Islet precursor cell (in vitro differentiated cells): ENCODE measurements at places on chromosomes 5 and 9.

DNA sequence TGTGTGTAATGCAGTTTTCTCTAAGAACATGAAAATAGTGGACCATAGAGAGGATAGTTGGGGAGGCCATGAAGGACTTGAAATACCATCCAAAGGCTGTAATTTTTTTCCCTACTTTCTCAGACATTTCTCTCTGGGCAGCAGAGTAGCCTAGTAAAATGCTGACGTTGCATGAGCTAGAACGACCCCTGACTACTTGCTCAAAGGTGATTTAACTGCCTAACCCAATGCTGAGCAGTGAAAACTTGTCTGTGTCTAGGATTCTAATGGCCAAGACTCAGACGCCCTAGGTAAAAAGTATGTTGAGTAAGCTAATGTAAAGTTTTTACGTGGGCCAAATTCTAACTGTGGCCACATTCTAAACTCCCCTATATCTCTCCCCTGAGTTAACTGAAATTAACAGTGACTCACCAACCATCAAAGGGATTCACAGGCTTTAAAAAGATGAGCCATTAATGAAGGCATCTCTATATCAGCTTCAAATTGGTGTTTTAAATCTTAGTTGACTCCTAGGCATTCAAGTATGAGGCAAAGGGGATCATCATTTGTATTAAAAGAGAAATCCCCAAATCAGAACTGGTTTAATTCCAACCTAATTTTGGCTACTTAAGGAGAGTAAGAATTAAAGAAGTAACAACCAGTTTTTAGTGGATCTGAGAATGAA, 121.0 kb upstream of the GAS1 start:
- DNase-seq: peak; percentile 67

- no peak for DNase-seq
Measured at GRCh38 chr9:94010980-94011533, 55.9 kb upstream of the BARX1 start.

DNA sequence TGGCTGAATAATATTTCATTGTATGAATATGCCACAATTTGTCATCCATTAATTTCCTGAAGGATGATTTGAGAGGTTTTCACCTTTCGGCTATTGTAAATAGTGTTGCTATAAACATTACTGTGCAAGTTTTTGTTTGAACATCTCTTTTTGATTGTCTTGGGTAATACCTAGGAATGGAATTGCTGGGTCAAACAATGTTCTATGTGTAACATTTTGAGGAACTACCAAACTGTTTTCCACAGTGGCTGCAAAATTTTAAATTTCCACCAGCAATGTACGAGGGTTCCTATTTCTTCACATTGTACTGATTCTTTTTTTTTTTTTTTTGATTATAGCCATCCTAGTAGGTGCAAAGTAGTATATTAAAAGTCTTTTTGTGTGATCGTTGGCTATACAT, 63.8 kb upstream of the ANKH start:
- DNase-seq: no peak

DNA sequence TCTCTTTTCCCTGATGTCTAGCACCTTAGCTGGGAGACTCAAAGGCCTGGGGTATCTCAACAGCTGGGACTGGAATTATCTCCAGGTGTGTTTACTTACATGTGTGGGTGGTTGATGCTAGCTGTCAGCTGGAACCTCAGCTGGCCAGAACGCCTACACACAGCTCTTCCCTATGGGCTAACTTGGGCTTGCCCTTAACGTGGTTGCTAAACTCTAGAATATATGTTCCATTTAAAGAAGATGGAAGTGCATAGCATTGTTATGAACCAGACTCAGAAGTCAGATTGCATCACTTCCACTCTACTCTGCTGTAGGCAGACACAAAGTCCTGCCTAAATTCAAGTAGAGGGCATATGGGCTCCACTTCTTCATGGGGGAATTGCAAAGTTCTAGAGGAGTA, 29.3 kb downstream of the SGCD start:
- no peak for DNase-seq

DNA sequence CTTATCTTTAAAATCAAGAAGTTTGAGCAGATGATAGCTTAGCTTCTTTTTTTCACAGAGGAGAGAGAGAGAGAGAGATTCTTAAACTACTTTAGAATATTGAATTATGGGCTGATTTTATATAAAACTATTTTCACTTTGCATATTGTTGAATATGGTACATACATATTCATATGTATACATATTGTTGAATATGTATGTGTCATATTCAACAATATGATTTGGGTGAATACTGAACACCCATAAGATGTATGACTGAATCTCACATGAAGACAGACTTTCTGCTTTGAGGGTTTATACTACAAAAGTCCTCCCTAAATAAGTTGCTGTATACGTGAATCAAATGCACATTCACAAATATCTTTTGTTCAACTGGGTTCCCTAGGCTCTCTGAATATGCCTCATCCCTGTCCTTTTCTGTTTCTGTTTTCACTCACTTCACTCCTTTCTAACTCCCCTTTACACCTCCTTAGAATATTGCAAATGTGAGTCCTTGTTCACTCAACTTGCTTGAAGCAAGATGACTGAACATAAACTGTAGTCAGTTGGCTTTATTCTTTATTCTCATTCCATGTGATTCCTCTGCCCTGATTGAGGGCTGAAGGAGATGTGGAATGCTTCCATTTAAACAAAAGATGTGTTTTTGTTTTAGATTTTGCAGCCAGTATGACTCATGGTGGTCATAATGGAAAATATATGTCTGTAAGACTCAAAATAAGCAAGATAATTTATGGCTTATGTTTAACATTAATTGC, 225.4 kb upstream of the DAB2 start:
- no peak for DNase-seq

DNA sequence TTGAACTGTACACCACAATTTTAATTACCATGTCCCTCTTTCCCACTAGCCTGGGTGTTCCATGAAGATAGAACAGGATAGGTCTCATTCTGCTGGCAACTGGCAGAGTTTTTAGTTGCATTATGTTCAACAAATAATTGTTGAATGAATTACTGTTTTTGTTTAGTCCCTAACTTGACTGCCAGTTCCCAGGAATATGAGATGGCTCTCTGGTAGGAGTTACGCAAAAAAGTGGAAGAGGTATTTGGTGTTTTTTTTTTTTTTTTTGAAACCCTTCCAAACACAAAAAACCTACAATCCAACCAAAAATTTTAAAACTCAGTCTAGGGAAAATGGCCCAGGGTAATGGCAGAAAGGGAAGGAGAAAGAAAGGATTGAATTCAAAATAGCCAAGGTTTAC, 153.6 kb downstream of the GNAQ start:
- no peak for DNase-seq

DNA sequence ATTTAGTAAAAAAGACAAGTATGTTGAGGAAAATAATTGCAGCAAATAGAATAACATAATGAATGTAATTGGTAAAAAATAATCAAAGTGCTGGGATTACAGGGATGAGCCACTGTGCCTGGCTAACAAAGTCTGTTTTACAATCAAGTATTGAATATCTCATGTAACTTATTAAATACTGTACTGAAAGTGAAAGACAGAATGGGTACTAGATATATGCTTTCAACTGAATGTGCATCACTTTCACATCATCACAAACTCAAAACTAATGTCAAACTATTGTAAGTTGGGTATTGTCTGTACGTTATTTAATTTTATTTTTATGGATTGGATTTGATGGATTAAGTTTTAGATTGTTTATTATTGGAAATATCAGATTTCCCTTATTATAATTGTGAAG, 58.9 kb downstream of the LURAP1L start:
- no peak for DNase-seq

- DNase-seq: no peak
Measured at GRCh38 chr9:9612270-9612669, 1000.5 kb downstream of the PTPRD start.

GRCh38 chr5:179698935-179699615, at the start of gene CANX:
Gene CANX (plus strand): TSS chr5:179698967. CDS start chr5:179705682, 6,715 bp downstream.
- DNase-seq: no peak
